Stimulated activated CD4-positive, alpha-beta T cell treated with anti-CD3 and anti-CD28 coated beads, Interleukin-4, amount 100 ng/mL, for 1 hour (primary cell): ENCODE measurements at places on chromosomes 11 and 22.
A peak's percentile ranks its signal among the peaks of the same experiment; 100 is the strongest.

DNA sequence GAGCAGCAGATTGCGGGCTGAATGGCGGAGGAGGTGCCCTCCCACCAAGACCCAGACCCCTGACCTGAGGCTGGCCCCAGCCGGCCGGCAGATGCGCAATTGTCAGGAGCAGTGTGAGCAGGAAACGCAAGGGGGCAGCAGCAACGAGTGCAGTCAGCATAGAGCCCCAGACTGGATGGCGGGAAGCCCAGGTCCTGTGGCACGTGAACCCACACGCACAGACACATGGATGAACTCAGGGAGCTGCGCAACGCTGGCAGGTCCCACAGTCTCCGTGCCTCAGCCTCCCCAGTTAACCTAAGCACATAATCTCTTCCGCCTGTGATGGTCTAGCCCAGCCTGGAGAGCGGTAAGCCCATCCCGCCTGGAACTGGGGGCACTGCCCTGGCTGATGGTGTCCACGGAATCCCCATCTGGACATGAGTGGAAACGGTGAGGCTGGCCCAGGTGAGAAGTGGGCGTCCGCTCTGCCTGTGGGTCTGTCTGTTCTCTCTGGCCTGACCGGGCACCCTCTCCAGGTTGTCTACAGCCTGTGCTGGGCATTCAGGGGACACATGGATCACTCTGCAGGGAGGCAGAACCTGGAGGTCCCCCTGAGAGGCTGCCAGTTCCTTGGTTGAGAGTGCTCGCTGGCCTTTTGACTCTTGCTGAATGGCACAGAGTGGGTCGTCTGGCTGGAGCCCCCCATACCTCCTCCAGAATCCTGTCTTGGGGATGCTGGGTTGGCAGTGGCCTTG lies 626 bp upstream of the TBX10 start:
- peak; percentile 66 for DNase-seq

- DNase-seq = no peak
Observed at GRCh38 chr11:117419482-117420142, 92.0 kb downstream of the CEP164 start.

DNA sequence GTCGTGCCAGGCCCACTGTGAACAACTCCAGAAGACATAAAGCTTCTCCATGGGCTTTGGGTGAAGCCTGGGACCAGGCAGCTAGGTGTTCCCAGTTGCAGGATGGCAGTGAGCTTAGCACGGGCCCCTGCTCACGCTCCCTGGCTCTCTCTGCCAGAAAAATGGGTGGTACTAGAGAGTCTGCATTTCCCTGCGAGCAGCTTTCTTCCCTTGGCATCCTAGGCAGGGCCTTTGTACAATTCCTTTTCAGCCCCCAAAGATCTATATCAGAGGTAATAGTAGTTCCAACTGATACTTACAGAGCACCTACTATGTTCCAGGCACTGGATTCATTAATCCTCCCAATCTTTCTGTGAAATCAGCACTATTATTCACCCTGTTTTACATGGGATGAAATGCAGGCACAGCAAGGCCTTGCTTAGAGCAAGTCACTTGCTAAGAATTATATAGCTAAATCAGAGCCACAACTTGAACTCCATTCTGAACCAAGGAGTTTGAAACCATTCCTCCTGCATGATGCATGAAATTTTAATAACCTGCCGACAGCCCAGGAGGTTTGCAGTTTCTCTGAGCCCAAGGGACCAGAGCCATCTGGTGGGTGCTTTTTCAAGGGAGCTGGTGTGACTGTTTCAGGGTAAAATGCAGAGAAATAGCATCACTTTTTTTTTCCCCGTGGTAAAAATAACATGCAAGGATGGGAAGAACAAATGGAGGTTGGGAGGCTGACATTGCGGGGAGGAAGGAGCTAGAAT lies 22.7 kb downstream of the NAV2 start:
- DNase-seq = no peak

- DNase-seq = no peak
Observed at GRCh38 chr11:95895815-95896214, 28.1 kb downstream of the MTMR2 start.

DNA sequence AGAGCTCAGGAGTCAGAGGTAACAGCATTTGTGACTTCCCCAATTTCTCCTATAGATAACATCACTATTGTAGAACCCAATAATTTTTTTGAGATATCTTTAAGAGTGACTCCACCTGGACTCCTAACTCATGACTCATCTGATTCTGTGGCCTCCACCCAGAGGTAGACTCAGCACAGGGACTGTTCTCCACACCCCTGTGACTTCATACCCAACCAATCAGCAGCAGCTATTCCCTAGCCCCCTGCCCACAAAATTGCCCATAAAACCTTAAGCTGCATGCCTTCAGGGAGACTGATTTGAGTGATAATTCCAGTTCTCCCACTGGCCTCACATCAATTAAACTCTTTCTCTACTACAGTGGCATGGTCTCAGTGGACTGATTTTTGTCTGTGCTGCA lies 475.4 kb upstream of the FAT3 start:
- DNase-seq = no peak

DNA sequence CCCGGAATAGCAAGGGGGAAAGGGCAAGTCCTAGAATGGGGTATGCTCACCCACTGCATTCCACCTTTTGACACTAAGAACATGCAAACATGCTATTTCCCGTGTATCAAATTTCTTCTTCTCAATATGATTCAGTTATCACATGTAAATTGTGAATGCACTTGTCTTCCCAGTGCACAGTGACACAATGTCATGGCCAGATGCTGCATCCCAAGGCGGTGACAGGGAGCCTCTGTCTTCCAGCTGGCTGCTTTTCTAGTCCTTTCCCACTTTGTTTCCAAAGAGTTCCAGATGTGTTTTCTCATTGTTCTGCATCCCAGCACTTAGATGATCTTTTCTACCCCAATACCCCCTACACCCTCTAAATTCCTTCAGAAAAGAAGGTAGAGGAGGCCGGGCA lies 12.4 kb downstream of the SLC25A18 start:
- DNase-seq = no peak

DNA sequence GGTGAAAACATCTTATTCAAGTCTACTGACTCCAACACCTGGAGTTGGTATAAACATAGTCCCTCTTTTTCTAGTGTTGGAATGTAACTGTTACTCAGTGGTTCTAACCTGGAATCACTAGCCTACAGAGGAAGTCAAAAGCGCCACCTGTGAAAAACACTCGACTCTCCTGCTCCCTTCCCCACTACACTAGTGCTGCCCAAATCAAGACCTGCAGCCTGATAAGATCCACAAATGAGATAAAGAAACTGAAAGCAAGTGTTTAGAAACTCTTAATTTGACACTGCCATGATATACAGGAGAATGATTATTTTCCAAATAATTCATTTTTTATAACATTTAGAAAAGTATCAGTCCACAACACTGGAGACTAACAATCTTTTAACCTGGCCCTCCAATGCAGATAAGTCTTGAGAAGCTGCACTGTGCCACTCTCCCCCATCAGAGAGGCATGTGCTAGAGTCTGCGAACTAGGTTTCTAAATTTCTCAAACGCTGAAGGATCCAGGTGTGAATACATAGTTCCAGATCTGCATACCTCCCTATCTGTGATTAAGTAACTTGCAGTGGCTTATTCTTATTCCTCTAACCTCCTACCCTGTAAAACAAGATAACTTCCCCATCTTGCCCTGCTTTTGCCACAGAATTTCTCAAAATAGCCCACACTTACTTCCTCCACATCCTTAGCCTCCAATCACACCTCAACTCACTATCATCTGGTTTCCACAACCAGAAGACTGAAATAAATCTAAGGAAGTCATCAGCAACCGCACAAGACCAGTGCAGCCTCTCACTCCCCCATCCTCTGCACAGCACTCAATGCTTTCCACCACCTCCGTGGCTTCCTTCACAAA lies 88.1 kb downstream of the RRAS2 start:
- no peak for DNase-seq

DNA sequence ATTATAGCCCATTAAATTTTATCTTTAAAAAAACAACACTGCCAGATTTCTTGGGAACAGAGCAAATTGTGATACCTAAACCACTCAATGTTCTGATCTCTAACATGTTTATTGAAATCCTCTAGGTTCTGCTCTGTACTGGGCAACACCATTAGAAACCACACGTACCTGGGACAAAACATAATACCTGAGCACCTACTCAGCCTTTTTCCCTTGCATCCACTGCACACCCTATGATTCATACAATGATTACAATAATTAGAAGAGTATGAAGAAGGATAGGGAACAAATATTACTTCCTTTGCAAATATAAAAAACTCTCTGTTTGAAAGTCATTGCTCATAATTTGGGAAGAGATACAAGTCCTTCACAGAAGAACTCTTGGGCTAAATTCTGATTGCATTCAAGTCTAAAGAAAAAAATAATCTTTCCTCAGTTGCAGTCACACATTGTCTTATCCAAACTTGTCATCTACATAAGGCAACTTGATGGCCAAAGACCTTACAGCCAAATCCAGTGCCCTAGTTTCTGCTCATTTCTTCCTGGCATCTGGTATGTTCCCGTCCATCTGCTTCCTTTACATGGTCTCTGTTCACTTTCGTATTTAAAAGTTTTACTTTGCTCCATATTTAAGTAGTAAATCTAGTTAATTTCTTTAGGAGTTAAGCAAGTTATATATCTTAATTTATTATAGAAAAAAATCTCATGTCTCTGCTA lies 407.4 kb downstream of the LRRC4C start:
- DNase-seq = no peak

DNA sequence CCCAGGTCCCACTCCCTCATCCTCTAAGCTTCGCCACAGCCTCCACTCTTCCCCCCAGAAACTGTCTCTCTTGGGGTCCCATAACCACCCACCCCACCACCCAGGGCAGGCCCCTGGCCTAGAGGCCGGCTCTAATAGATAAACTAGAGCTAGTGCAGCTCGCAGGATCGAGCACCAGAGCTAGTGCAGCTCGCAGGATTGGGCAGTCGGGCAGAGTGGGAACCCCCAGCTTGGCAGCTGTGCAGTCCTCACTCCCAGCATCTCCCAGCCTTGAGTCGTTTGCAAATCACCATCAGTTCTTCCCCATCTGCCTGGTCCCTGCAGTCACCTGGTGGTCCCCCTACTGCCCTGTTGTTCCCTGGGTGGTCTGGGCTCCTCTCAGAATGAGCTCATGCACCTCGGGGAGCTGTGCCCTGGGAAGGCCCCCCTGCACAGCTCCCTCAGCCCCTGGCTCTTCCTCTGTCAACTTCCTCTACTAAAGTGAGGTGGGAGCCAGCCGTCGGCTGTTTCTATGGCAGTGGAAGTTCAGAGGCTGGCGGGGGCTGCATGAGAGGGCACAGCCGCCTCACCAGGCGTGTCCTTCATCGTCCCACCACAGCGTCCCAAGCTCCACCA lies 15.5 kb upstream of the SHANK2 start:
- no peak for DNase-seq

GRCh38 chr22:48884324-48884723 lies 943.3 kb downstream of the BRD1 start:
- DNase-seq = no peak

GRCh38 chr11:46890665-46891064 lies 27.7 kb downstream of the LRP4 start:
- no peak for DNase-seq

DNA sequence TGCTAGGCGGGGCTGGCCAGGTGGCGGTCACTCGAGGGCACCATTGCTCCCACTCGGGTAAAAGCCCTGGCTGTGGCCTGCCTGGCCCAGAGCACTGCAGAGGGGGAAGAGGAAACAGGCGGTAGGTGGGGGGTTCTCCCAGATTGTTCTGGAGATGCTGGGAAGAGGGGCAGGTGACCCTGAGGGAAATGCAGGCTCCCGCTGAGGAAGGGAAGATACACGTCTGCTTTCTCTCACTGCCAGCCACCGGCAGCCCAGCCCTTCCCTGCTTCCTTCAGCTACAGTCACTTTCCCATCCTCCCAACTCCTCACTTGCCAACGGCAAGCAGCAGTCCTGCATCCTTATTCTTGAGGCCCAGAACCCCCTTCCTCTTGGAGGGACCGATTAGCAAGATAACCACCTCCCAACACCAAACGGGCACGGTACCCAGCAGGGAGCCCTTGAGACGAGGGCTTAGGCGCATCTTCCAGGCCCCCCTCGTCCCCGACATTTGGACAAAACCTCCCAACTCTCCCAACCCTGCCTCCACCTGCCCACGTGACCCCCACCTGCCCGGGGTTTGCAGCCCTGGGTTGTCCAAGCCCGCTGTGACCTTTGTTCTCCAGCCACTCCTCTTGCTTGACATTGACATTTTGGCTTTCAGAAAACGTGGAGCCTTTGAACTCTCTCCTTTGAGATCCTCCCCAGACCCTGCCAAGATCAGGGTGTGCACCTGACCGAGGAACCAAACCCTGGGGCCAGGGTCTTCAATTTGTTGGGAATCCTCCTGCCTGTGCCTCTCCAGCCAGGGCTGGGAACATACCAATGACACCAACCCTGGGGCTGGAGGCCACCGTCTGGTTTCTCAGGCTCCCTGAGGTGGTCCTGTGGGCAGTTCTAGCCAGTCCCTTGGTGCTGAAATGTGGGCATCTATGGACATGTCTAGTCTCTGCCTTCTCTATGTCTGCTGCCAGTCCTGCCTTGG lies 48.8 kb upstream of the TTLL12 start:
- DNase-seq = no peak

GRCh38 chr22:19986011-19986409 lies 30.6 kb downstream of the ARVCF start:
- DNase-seq = no peak

DNA sequence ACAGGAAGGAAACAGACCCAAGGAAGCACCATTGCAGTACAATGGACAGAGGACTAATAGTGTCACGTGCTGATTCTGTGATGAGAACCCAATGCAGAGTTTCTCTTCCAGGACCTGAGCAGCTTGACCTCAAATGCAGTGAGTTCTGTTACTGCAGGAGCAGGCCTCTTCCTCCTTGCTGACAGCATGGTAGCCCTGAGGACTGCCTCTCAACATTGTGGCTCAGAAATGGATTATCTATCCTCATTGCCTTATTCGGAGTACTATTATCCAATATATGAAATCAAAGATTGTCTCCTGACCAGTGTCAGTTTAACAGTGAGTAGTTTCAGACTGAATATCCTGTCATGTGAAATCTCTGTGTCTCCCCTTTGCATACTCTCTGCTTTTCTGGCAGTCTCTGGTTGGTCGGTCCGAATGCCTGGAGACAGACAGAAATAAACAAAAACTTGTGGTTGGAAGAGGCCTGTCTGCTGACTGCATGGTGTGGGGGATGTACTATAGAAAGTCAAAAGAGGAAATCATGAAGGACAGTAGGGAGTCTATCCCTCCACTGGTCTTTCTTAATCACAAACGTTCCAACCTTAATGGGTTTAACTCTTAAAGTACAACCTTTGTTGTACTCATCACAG lies 6.9 kb upstream of the MS4A14 start:
- DNase-seq = no peak

GRCh38 chr11:131571571-131571970 lies 201.2 kb downstream of the NTM start:
- DNase-seq = no peak

- no peak for DNase-seq
Observed at GRCh38 chr11:30786256-30787110, 200.3 kb upstream of the MPPED2 start.

DNA sequence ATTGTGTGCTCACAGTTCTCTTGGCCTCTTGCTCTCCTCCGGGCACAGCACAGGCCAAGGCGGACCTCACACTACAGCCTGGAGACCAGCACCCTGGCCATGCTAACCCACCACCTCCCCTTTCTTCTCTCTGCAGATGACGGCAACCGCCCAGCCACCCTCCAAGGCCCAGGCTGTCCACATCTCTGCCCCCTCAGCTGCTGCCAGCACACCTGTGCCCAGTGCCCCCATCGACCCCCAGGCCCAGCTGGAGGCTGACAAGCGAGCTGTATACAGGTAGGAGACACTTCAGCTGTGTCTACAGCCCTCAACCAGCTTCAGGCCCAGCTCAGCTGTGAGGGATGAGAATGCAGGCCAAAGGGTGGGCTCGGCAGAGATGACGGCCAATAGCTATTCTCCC lies 128.4 kb downstream of the FEZ1 start:
- no peak for DNase-seq
